ENCODE measurements at places on chromosomes 6 and 20.
A peak's percentile ranks its signal among the peaks of the same experiment; 100 is the strongest.

DNA sequence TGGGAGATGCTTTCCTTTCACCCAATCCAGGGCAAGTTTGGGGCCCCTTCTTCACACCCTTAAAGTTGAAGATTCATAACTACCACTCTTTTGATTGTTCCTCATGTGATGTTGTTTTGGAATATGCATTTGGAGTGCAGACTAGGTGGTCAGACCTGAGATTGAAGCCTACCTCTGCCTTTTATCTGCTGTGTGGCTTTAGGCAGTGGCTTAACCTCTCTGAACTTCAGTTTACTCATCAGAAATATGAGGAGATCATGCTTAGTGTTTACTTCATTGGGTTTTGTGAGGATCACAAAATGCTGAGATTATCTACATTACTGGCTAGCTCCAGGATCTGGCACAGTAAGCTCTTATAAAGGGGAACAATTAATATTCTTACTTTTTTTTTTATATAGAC is 26.4 kb upstream of the TCP11 start:
- DNase-seq, result no peak

DNA sequence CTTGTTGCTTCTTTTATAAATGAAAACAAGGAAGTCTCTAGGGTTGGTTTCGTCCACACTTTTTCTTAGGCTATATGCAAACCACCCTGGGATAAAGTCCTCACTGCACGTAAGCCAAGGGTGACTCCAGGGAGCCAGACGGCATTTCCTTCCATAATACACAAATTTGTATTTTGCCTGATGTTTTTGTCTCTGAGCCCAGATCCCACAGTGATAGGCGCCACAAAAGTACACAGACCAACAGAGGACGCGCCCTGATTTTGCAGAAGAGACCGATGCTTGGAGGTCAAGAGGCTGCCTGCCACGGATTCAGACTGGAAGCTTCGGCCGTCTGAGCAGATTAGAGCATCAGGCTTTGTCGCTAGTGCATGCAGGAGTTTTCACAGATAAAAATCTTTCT is 22.8 kb downstream of the FOXQ1 start:
- DNase-seq, result no peak

- no peak for DNase-seq
Measured at GRCh38 chr6:74250161-74250818, 554.3 kb downstream of the CD109 start.

DNA sequence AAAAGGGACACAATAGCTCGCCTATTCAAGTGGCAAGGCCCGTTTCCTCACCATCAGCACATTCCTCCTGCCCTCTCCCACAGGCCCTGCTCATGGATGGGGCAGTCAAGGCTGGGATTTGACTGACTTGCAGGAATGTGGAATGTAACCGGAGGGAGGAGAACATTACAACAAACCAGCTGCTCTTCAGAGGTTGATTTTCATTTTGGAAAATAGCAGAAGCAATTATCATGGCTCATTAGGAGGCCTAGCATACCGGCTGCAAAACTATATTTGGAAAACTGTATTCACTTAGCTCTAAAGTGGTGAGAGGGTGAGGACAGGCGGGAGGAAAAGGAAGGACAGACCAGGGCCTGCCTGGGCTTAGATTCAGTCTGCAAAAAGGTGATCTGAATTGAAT is 283.7 kb downstream of the CD83 start:
- DNase-seq, result no peak

DNA sequence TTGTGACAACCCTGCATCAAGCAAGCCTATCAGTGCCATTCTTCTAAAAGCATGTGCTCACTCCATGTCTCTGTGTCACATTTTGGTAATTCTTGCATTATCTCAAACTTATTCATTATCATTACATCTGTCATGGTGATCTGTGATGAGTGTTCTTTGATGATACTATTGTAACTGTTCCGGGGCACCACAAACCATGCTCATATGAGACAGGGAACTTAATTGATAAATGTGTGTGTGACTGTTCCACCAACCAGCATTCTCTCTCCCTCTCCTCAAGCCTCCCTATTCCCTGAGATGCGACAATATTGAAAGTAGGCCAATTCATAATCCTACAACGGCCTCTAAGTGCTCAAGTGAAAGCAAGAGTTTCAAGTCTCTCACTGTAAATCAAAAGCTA is 4.0 kb downstream of the HUS1B start:
- no peak for DNase-seq

- DNase-seq, result no peak
Measured at GRCh38 chr6:161361529-161361928, 87.7 kb upstream of the AGPAT4 start.

GRCh38 chr20:48065833-48066232 is 280.6 kb upstream of the SULF2 start:
- DNase-seq, result no peak

DNA sequence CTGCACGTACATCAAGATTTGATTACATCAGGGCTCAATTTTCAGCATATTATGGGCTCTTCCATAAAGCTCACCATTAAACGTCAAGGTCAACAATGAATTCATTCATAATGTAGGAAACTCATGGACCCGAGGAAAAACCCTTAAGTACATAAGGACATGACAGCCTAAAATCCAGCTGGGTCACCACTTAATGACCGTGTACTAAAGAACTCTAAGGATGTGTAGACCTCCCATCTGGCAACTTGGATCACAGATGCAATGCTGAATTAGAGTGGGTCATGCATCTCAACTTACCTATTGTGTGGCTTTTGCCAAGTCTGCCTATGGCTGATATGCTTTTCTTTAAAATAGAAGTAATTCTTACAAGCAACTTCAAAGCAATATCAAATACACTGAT is 26.7 kb upstream of the DEFB112 start:
- DNase-seq, result no peak

- DNase-seq, result no peak
Measured at GRCh38 chr6:113626475-113626874, 230.7 kb upstream of the MARCKS start.

GRCh38 chr20:17700637-17701036 is 871 bp downstream of the BANF2 start:
- DNase-seq, result no peak

DNA sequence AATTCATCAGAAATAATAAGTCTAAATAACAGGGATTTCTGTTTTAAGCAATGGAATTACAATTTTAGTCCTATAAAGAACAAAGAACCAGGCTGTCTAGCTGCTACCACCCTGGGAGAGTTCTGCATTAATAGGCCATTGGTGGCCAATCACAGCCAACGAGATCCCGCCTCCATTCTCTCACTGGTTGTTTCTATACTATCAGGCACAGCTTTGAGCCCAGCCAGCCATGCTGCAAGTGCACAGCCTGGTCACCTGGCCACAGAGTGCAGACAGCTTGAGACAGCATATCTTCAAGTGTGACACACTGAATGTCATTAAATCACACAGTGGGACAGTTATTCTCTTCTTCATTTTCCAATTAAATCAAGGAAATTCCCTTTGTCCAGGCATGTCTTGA is 16.1 kb upstream of the RAB22A start:
- no peak for DNase-seq

DNA sequence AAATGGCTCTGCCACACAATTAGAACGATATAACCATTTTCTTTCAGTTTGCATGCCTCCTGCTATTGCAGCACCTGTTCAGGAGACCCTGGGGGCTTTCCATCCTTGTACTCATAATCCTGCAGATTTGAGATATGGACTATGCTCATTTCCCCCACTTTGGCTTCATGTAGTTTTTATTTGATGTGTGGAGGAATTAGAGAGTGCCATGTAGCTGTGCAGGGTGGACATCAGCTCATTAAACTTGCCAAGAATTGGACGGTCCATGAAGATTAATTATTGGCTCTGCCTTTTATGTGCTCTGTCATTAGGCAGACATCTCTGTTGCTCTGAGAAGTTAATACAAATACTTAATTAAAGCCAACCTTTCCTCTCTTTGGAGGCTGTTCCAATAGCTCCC is 66.2 kb upstream of the CD83 start:
- DNase-seq, result no peak

DNA sequence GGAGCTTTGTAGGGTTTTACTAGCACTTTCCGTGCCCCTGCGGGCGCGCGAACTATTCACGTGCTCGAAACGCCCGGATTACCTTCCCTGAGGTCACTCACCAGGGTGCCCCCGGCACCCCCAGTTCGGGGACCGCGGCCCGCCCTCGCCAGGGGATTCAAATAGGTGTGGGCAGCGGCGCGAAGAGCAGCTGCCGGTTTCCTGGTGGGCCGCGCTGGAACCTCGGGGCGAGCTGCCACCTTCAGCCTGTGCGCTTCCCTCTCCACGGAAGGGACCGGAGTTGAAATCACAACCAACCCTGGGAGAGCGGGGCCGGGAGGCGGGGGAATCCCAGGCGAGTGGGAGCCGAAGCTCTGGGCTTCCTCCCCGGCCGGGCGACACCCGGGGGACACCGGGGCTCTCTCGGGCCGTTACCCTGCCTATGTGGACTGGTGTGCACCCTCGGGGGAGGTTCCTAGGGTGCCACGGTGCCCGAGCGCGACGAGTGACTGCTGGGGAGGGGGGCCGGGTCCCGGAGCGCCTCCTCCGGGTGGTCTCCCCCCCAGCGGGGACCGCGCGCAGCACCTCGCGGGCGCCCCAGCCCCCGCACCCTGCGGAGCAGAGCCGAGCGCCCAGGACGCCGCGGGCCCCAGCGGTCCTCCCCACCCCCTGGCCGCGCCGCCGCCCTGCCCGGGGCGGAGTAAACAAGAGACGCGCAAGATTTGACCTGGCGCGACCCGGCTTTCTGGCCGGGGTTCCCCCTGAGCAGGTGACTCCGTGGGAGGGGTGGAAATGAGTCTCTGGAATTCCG is 2.1 kb upstream of the HIVEP2 start:
- DNase-seq, result peak; percentile 15

DNA sequence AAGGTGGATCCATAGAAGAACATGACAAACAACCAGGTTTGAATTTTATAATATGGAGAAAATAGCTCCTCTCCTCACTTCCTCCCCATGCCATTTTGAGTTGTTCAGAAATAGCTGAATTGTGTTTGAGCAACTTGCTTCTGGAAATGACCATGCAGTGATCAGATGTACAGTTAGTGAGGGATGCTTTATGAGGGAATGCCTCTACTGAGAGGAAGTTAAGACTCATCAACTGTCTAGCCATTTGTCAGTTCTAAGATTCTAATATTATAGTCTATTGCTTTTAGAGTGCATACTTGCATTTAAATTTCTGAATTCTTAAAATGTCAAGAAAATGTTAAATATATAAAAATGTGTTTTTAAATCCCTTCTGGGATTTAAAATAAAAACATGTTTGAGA is 3.8 kb downstream of the LAMA2 start:
- no peak for DNase-seq

DNA sequence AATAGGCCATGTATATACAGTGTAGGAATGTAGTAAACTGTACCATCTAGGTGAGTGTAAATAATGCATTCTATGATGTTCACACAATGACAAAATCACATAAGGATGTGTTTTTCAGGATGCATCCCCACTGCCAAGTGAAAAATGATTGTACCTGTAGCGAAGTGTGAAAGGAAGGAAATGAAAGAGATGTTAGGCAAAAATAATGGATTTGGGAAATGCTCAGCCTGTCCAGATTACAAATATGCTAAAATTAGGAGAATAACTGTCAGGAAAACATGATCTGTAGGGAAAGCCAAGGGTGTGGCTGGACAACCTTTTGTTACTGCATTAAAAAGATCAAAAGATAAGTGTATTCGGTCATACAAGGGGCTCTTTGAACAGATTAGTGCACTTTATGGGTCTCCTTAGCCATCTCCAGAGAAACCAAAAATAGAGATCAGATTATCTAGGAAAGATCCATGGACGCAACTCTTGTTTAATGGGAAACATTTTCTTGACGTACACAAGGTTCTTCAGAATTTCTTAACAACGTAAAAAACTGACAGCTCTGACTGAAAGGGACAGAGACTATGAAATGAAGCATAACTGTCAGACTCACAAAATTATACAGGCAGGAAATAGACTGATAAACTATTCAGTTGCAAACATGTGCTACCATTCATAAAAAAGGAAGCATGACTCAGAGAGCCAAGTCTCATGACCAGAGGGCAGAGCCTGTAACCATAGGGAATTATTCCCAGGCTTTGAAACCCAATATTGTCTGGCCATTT is 253.6 kb upstream of the RAB32 start:
- DNase-seq, result no peak

GRCh38 chr6:45187836-45188235 is 140.3 kb upstream of the RUNX2 start:
- no peak for DNase-seq

- DNase-seq, result no peak
Measured at GRCh38 chr6:39393075-39393474, 70.6 kb upstream of the KCNK16 start.

DNA sequence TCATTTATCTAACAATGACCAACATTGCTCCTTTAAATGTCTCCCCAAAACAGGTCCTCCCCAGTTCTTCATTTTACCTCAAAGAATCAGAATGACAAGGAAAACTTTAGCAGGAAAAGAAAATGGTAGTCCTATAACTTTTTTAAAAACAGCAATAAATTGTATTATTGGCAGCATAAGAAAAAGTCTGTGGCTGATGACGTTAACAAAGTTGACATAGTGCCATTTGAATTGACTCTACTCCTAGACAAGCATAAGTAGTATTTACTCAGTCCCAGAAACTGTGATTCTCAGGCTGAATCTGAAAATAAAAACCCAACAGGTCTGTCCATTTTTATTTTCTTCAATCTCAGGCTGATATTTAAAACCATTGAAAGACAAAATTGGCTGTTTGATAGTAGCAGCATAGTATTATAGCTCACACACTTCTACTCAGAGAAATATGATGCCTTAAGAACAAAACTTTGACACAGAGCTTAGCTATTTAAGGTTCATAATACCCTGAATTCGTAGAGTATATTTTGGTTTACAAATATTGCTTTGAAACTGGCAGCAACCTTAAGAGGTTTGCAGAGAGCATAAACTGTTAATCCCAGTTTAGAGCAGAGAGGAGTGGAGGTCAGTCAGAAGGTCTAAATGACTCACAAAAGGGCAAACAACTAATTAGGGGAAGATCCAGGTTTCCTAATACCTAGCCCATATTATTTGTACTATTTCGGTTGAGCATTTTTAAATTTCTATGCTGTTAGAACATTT is 35.0 kb upstream of the TENT5A start:
- DNase-seq, result no peak

DNA sequence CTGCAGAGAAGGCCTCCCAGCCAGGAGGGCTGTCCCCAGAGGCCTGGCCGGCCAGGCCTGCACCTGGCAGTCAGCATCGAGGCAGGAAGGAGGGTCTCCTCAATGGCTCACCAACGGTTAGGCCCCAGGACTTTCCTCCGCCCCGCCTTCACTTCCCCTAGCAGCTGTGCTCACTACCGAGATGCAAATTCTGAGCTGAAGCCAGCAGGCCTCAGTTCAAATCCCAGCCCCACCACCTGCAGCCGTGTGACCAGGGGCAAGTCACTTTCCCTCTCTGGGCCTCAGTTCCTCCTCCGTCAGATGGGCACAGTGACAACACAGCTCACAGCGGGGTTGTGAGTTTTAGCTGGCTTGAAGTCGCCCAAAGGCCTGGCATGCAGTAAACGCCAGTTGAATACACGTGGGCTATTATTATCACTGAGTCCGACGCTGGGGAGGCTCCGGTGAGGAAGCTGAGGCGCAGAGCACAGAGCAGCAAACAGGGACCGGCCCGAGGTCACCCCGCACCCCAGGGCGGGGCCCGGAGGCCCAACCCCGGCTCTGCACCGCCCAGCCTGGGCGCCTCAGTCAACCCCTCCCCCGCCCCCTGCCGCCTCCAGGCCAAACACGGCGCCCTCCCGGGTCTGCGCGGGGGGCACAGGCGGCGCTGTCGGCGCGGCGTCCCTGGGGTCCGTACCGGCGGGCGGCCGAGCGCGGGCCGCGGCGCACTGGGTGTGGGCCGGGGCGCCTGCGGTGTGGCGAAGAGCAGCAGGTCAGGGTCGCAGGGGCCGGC is 671 bp downstream of the E2F1 start:
- peak; percentile 18 for DNase-seq

Measured in NCI-H1105 (cell line).